ENCODE measurements at places on chromosomes 13 and 19. TPM values are rescaled to one million over a fixed set of nuclear protein-coding genes. Genes with fewer than 3 reads are reported as not detected.
A peak's percentile ranks its signal among the peaks of the same experiment; 100 is the strongest.

DNA sequence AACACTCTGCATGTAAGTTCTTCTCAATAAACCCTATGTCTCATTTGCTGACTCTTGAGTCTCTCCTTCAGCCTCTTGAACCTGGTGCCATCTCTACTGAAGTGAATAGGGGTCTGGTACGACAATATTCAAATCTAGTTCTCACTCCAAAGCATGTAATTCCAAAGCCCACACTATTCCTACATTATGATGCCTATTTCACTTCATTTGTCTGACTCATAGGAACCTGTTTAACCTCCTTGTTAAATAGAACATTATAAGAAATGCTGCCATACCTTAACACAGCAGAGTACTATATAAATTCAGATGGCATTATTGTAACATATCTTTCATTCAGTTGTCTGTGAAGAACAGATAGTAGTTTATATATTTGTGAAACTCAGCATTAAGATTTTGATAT, 67.1 kb downstream of the STARD13 start:
- ATAC-seq = no peak

Gene PCDH8
- total RNA-seq = not detected

Gene GJB2
- total RNA-seq = 84.4 TPM

GRCh38 chr19:37506387-37507166, at the start of gene ZNF793:
TSS of gene ZNF793 (plus strand) at chr19:37506939. CDS start at chr19:37523440, 16,501 bp downstream.
- peak; percentile 89 for ATAC-seq

GRCh38 chr13:70043685-70044084, 63.9 kb upstream of the ATXN8OS start:
- no peak for ATAC-seq

Gene C19orf44
- 4.2 TPM for total RNA-seq

DNA sequence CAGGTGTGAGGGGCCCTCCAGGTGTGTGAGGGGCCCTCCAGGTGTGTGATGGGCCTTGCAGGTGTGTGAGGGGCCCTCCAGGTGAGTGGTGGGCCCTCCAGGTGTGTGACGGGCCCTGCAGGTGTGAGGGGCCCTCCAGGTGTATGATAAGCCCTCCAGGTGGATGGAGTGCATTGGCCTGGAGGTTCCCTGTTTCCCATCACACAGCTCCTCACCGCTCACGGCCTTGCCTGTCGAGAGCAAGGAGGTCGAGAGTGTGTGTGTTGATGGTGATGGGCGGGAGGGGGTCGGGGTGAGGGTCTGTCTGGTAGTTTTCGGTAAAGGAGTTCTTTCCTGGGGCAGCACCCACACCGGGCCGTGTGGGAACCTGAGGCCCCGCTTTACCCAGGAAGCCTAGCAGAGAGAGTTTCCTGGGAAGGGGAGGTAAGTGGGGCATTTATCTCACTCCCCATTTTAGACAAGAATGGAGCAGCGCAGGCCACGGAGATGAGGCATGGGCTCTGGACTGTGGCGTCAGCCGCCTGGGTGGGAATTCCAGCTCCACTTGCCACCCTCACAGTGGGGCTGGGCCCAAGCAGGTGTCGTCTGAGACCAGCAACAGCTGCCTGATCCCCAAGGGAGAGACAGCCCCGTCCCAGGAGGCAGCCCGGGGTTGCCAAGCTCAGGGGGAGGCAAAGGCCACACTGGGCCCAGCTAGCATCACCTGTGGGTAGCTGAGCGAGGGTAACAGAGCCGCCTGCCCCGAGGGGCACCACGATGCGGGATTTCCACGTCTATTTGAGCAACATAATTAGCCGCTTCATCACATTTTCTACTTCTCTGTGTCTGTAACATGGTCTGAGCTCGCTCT, 10.9 kb upstream of the GAS6 start:
- ATAC-seq = no peak

Gene MUC16
- 0.02 TPM for total RNA-seq

Gene LRRC4B
- total RNA-seq = not detected

Gene SOX1
- not detected for total RNA-seq

Gene ATP4B
- not detected for total RNA-seq

Gene SIGLEC12
- total RNA-seq = 0.22 TPM

Gene GAPDHS
- total RNA-seq = not detected

DNA sequence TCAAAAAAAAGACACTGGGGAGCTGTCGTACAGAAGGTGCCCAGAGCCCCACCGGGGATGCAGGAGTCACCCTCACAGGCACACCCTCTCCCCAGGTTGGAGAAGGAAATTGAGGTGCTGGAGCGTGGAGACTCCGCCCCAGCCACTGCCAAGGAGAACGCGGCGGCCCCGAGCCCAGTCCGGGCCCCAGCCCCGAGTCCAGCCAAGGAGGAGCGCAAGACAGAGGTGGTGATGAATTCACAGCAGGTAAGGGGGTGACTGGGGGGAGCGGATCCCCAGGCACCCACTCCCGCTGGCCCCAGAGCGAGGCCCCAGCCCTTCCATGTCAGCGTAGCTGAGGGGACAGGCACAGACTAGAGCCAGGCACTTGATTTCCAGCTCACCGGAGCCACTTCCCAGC, 19.9 kb upstream of the MISP start:
- ATAC-seq = no peak

- ATAC-seq = no peak
These were observed 13.7 kb downstream of the LGALS7 start for GRCh38 chr19:38759590-38760003.

DNA sequence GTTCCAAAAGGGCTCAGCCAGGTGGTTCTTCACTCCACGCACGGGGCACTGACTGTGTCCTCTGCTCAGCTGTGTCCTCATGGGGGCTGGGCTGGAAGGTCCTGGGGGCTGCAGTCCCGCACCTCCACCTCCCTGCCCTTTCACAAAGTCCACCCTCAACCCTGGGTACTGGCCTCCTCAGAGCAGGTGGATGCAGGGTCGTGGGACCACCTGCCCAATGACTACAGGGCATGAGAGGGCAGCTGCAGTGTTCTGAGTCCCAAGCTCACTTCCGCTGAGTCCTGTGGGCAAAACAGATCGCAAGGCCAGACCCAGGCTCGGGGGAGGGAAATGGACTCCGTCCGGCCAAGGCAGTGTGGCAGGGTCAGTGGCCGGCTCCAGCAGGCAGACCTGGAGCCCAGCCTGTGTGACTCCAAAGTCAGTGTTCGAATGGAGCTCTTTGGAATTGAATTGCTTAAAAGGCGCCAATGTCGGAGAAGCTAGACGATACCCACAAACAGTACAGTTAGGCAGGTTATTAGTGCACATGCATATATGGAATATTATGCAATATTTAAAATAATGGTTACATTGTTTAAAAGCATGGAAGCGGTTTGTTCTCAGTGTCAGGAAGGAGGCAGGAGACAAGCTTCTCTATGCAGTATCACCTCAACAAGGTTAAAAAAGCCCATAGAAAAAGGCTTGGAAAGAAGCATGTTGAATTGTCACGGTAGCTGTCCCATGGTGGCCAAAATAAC, 54.8 kb downstream of the MCF2L start:
- ATAC-seq = no peak
